ENCODE measurements at places on chromosomes 7 and 10.

DNA sequence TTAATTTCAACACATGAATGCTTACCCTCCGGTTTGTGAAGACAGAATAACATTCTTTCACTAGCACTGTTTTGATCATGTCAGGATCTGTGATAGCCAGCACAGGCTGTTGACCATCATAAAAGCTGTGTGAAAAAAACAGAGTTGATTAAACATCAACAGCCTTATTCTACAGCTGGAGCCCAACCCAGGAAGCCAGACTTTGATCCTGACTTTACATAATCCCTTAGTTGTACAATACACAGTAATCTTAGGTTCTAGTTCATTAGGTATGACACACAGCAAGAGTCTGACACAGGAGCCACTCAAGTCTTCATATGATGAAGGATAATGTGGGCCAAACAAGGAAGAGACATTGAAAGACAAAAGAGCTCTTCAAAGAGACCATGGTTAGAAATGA lies 11.4 kb downstream of the CYP3A4 start:
- no peak for DNase-seq

GRCh38 chr7:37927773-37928444 lies 7.5 kb downstream of the EPDR1 start:
- no peak for DNase-seq

- DNase-seq = no peak
These were observed 278.6 kb downstream of the ARHGAP12 start for GRCh38 chr10:31650010-31650409.

DNA sequence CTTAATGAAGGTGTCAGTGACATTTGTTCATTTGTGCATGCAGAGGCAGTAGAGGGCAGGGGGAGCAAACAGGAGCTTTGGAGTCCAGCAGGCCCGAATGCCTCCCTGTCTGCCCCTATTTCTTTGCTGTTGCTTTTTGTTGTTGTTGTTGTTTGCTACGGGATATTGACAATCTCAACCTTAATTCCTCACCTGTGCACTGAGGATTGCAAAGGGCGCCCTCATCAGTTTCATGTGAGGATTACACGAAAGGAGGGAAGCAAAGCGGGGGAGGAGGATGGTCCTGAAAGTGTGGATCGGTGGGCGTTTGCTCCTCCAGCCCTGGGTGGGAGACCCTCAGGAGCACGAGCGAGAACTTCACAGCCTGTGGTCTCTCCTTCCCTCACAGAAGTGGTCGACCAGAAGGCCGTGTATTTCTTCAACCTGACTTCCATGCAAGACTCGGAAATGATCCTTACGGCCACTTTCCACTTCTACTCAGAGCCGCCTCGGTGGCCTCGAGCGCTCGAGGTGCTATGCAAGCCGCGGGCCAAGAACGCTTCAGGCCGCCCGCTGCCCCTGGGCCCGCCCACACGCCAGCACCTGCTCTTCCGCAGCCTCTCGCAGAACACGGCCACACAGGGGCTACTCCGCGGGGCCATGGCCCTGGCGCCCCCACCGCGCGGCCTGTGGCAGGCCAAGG lies 9.6 kb downstream of the GDF10 start:
- DNase-seq = no peak

GRCh38 chr7:22351878-22352277 lies 5.1 kb downstream of the RAPGEF5 start:
- DNase-seq = no peak

DNA sequence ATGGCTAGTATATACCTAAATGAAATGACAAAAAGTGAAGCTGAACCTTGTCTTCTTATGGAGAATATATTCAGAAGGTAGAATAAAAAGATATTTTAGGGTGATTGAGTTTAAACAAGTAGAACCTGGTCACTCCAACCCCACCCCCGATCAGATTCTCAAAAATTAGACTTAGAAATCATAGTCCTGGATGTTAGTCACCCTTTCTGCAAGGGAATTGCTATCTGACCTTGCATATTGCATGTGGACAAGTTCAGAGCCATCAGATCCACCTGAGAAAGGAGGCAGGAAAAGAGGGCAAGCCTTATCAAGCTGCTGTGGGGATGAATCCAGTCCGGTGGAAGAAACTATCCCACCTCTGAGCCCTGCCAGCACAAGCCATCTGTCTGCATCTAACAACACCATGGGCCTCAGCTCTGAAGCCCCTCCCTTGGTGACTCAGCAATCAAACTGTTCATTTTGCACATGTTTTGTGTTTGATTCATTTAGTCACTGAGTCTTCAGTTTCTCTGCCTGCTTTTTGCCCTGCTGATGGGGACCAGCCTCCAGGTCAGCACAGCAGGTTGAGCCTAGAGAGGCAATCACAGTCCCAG lies 727.3 kb downstream of the AUTS2 start:
- DNase-seq = no peak

GRCh38 chr7:50359995-50360925 lies 55.7 kb downstream of the IKZF1 start:
- DNase-seq = peak; percentile 63

- no peak for DNase-seq
These were observed 91.0 kb downstream of the CDH23 start for GRCh38 chr10:71487726-71488125.

DNA sequence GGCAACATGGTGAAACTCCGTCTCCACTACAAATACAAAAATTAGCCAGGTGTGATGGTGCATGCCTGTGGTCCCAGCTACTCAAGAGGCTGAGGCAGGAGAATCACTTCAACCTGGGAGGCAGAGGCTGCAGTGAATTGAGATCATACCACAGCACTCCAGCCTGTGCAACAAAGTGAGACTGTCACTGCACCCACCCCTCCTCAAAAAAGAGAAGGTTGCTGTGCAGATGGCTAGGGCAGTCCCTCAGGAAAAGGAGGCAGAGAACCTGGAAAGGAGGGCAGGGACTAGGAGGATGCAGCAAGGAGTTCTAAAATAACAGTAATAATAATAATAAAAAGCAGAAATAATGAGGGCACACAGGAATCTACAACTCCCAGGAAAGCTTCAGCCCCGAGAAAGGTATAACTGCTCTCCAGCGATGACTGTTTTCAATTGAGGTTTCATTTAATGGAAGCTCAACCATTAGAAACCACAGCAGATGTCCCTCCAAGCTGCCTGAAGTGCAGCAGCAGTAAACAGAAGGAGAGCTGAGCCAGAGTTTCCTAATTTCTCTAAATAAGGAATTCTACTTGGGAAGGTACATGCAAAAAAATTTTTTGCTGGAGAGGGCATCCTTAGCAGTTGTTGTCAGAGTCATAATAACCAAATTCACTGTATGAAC lies 326.5 kb downstream of the GATA3 start:
- no peak for DNase-seq

DNA sequence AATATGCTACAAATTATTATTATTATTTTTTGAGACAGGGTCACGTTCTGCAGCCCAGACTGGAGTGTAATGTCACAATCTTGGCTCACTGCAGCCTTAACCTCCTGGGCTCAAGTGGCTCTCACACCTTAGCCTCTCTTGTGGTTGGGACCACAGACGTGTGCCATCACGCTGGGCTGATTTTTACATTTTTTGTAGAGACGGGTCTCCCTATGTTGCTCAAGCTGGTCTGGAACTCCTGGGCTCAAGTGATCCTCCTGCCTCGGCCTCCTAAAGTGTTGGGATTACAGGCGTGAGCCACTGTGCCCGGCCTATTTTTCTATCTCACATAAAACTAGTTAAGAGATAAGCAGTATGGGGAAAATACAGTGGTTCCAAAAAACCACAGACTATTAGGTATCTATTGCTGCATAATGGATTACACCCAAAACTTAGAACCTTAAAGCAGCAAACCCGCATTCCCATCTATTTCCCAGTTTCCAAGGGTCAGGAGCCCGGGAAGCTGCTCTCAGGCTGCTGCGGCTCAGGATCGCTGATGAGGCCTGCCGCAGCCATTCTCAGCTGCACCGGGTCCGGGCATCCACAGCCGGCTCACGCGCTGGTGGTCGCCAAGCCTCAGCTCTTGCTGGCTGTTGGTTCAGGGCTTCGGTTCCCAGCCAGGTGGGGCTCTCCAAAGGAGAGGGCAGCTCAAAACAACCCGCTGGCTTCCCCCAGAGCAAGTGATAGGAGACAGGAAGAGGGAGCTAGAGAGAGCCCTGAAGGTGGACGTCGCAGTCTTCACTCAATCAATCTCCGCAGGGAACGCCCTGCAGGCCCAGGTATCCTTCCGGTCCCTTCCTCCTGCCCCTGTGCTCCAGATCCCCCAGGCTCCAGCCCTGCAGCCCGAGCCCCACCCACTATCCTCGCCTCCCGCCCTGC lies 128.2 kb downstream of the UBE2H start:
- DNase-seq = no peak

- DNase-seq = peak; percentile 41
These were observed 91.0 kb upstream of the KMT2E start for GRCh38 chr7:104923010-104923421.

- peak; percentile 1 for DNase-seq
These were observed 44.2 kb upstream of the C10orf71 start for GRCh38 chr10:49254556-49255318.

Measured in stimulated activated CD4-positive, alpha-beta T cell treated with anti-CD3 and anti-CD28 coated beads, Interleukin-1b, Interleukin-23, amount 100 ng/mL, for 4 hours (primary cell).